IMR-90 (cell line): ENCODE measurements at places on chromosomes 2 and 18. TPM values are rescaled to one million over a fixed set of nuclear protein-coding genes. Genes with fewer than 3 reads are reported as not detected.

CRYGC gene
- total RNA-seq = not detected in 2 replicates

ANKRD30B gene
- not detected in 2 replicates for total RNA-seq

FBXO41 gene
- total RNA-seq = 0.54 and 0.83 TPM in 2 replicates

KCNG2 gene
- total RNA-seq = not detected in 2 replicates

GPR155 gene
- 3.4 and 4.4 TPM in 2 replicates for total RNA-seq

COBLL1 gene
- total RNA-seq = 1.1 and 2.2 TPM in 2 replicates

UGT1A3 gene
- total RNA-seq = not detected in 2 replicates

DTNA gene
- 7.5 and 9.5 TPM in 2 replicates for total RNA-seq
